Thyroid gland (tissue), 4 donors: ENCODE measurements at places on chromosomes 4 and X. TPM values are rescaled to one million over a fixed set of nuclear protein-coding genes. Genes with fewer than 3 reads are reported as not detected.

DNA sequence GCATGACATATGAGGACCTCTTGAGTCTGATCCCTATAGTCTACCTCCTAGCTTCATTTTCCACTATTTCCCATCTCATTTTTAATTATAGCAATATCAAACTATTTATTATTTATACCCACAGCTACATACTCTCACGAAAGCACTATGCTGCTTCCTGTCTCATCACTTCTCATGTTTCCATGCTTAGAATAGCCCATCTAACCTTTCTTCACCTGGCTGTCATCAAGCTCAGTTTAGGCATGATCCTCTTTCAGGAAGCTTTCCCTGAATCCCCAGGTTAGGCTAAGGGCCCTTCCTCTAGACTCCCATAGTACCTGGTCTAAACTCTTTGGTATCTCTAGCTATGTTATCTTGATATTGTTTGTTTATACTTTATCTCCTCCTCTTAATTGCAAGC is 137.8 kb downstream of the TBC1D19 start:
- no peaks in the 10 kb centered on the region for H3K27me3 ChIP-seq
- no peak overlapping the region for H3K4me3 ChIP-seq
- no peak overlapping the region for H3K27ac ChIP-seq
- no peaks in the 10 kb centered on the region for H3K36me3 ChIP-seq
- no peaks in the 10 kb centered on the region for H3K4me1 ChIP-seq
- DNase-seq = no peak

ADH6 gene
- total RNA-seq = not detected

- no peaks in the 10 kb centered on the region for H3K27me3 ChIP-seq
- H3K27ac ChIP-seq = no peak overlapping the region
- H3K4me1 ChIP-seq = no peaks in the 10 kb centered on the region
- DNase-seq = no peak
Observed at GRCh38 chrX:50780144-50780543, 33.9 kb downstream of the SHROOM4 start.

MANBA gene
- 53.4 TPM for total RNA-seq

GRCh38 chrX:131782646-131783045 is 238.8 kb downstream of the OR13H1 start:
- H3K4me3 ChIP-seq = no peak overlapping the region
- DNase-seq = no peak
- no peaks in the 10 kb centered on the region for H3K4me1 ChIP-seq
- no peak overlapping the region for H3K27ac ChIP-seq
- no peaks in the 10 kb centered on the region for H3K36me3 ChIP-seq

LIN54 gene
- total RNA-seq = 14.8 TPM

TAB3 gene
- 59.9 TPM for total RNA-seq

GRCh38 chr4:168666531-168666930 is 169.7 kb downstream of the PALLD start:
- no peaks in the 10 kb centered on the region for H3K36me3 ChIP-seq
- no peaks in the 10 kb centered on the region for H3K27me3 ChIP-seq
- DNase-seq = no peak
- no peak overlapping the region for H3K27ac ChIP-seq
- H3K4me3 ChIP-seq = no peak overlapping the region

GRCh38 chr4:71167083-71167482 is 171.7 kb upstream of the SLC4A4 start:
- peak; percentile 12 for DNase-seq
- no peak overlapping the region for H3K27ac ChIP-seq
- H3K4me3 ChIP-seq = no peak overlapping the region
- H3K27me3 ChIP-seq = no peaks in the 10 kb centered on the region
- no peaks in the 10 kb centered on the region for H3K4me1 ChIP-seq
- no peaks in the 10 kb centered on the region for H3K36me3 ChIP-seq

DNA sequence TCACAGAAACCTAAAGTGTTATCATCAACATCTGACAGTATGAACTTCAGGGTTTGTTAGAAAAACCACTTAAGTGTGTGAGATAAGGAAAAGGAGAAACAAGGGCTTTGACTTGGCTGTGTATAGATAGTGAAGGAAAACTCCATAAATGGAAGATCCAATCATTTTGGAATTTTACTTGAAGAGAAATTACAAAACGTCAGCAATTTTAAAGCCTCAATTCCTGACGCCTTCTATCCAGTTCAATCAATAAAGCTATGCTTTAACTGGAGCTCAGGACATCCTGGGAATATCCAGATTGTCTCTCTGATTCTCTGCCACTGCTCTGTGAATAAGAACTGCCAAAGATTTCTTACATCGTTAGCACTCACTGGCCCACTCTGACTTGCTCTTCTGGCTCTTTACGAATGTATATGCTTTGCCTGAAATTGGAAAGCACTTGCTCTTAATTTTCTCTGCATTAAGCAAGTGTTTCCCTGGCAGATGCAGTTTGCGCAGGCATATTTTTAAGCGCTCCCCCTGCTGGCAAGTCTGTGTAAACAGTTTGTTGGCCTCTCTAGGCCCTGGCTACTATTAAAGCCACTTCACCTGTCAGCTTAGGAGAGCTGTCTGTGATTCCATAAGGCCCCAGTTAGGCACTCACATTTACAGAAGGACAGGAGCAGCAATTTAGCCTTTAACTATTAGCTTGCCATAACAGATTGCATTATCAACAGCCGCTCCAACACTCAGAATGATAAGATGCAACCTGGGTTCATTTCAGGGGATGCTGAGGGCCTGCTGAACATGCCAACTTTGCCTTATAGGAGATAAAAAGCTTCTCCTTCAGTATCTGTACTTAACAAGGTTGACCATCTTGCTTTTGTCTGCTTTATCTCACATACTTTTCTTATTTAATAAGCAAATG is 251.4 kb upstream of the DDX53 start:
- no peaks in the 10 kb centered on the region for H3K4me1 ChIP-seq
- DNase-seq = peak; percentile 20
- no peaks in the 10 kb centered on the region for H3K36me3 ChIP-seq
- no peak overlapping the region for H3K27ac ChIP-seq
- no peaks in the 10 kb centered on the region for H3K27me3 ChIP-seq

- H3K4me3 ChIP-seq = no peak overlapping the region
- no peak for DNase-seq
- H3K27ac ChIP-seq = no peak overlapping the region
- H3K27me3 ChIP-seq = no peaks in the 10 kb centered on the region
- no peaks in the 10 kb centered on the region for H3K36me3 ChIP-seq
- H3K4me1 ChIP-seq = no peaks in the 10 kb centered on the region
Observed at GRCh38 chrX:48045410-48046311, 25.8 kb downstream of the ZNF630 start.

ZNF280C gene
- total RNA-seq = 5.9 TPM
